Colonic mucosa (tissue), 4 donors: ENCODE measurements at places on chromosomes 12 and 14. TPM values are rescaled to one million over a fixed set of nuclear protein-coding genes. Genes with fewer than 3 reads are reported as not detected.

GRCh38 chr14:61472801-61473376 lies 151.5 kb downstream of the PRKCH start:
- DNase-seq: no peak

DNA sequence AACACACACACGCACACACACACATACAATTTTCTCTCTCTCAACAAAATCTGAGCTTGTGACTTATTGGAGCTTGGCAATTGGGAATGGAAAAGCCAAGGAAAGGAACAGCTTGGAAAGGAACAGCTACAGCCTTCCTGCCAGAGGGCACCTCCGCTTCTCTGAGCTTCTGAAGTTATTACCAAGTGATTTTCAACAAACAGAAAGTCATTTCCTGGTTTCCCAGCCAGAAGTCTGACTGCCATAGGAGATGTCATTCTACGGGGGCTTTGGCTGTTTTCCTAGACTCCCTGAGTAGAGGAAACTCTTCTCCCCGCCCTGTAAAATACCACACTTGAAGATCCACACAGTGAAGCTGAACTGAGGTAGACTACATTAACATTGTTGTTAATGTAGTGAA lies 198.3 kb downstream of the CFAP54 start:
- DNase-seq: no peak

GRCh38 chr12:114995891-114996290 lies 311.9 kb upstream of the TBX3 start:
- no peak for DNase-seq

The PPFIA2 gene
- total RNA-seq: 0.49 TPM

The GPD1 gene
- 3.4 TPM for total RNA-seq
